ENCODE measurements at places on chromosomes 1 and 21.

- no peak for DNase-seq
Measured at GRCh38 chr1:179889589-179889988, 7.5 kb downstream of the TOR1AIP1 start.

- DNase-seq: no peak
Measured at GRCh38 chr1:90719330-90720144, 2.4 kb upstream of the BARHL2 start.

DNA sequence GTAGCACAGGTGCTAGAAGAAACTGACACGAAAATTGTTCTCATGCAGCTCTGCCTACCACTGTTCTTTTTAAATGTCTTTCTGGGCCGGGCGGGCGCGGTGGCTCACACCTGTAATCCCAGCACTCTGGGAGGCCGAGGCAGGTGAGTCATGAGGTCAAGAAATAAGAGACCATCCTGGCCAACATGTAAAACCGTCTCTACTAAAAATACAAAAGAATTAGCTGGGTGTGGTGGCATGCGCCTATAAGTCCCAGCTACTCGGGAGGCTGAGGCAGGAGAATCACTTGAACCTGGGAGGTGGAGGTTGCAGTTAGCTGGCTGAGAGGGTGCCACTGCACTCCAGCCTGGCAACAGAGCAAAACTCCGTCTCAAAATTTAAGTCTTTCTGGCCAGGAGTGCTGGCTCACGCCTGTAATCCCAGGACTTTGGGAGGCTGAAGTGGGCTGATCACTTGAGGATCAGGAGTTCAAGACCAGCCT lies 947 bp upstream of the RIT1 start:
- no peak for DNase-seq

- DNase-seq: no peak
Measured at GRCh38 chr21:38803075-38803660, 2.6 kb upstream of the ETS2 start.

- DNase-seq: no peak
Measured at GRCh38 chr1:175390522-175391254, 198.1 kb upstream of the KIAA0040 start.

- DNase-seq: no peak
Measured at GRCh38 chr1:25245809-25246599, 1.2 kb downstream of the RSRP1 start.

GRCh38 chr1:240344918-240345317 lies 253.2 kb downstream of the FMN2 start:
- no peak for DNase-seq

- no peak for DNase-seq
Measured at GRCh38 chr1:86471291-86471690, 2.6 kb downstream of the CLCA1 start.

- DNase-seq: no peak
Measured at GRCh38 chr1:94901841-94902240, 25.1 kb downstream of the CNN3 start.

- no peak for DNase-seq
Measured at GRCh38 chr1:97007840-97008604, 286.4 kb downstream of the PTBP2 start.

DNA sequence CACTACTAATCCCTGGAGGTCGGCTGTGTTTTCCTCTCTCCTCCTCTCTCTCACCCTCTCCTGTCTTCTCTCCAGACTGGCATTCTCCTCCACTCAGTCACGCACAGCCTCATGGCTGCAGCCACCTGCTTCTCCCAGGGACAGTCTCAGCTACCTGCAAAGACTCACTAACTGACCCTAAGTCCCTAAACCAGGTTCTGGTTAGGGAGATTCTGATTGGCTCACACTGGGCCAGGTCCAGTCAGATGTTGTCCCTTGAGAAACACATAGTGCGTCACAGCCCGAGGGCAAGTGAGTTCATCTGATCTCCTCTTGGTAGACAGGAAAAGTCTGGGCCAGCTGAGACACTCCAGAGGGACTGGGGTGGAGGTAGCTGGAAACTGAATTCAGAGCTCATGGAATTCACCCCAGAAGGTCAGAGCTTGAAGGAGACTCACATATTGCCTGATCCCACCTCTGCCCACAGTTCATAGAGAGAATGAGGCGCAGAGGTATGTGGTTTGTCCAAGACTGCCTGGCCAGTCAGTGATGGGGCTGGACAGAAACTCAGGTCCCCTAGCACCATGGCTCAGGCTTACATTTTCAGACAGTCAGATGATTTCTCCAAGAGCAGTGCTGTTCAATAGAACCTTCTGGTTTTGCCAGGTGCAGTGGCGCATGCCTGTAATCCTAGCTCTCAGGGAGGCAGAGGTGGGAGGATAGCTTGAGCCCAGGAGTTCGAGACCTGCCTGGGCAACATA lies 40.4 kb upstream of the RPL11 start:
- no peak for DNase-seq

GRCh38 chr1:219130366-219130935 lies 43.2 kb upstream of the LYPLAL1 start:
- DNase-seq: no peak

- DNase-seq: no peak
Measured at GRCh38 chr1:52602856-52603600, 857 bp downstream of the GPX7 start.

DNA sequence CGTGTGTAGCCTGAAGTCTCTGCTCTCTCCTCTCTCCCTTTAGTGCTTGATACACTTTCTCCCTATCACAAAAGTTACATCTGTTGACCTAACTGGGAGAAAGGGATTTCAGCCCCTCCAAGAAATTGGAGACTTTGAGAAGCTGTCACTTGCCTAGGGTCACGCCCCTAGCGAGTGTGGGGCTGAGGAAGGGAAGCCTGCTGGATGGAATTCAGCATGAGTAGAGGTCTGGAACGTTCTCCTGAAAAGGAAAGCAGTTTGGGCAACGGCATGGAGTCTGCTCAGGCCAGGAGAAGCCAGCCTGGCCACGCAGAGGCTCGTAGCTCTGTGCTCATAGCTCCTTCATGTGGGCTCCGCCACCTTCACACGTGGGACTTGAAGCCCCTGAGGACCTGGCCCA lies 22.4 kb downstream of the COL16A1 start:
- no peak for DNase-seq

DNA sequence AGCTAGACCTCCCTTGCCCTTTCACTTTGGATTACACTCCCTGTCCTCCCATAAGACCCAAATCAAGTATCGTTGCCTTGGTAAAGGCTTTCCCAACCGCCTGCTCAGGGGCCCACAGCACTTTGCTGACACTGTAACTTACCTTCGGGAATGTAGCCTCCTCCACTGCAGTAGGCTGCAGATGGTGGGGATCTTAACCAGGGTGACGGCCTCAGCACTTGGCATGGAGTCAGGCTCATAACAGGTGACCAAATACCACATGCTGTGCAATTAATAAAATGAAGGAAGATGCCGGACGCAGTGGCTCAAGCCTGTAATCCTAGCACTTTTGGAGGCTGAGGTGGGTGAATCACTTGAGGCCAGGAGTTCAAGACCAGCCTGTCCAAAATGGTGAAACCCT lies 88.7 kb upstream of the IRF2BP2 start:
- no peak for DNase-seq

DNA sequence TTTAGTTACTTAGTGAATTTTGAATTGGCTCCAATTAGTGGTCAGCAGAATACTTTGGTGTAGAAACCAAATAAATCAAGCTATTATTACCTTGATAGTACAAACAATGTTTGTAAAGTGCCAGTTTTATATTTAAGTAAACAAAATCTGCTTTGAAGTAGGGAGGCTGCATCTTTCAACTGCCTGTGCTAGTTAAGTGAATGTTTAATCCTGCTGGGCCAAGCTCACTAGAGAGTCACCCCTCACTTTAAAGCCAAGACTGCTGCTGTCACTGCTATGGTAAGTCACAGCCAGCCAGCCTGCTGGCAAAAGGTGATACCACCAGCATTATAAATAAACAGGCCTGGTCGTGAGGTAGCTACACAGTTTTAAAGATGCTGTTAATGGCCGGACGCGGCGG lies 10.3 kb upstream of the CFAP126 start:
- DNase-seq: no peak

GRCh38 chr1:74407902-74408301 lies 104.5 kb downstream of the LRRC53 start:
- DNase-seq: no peak

- DNase-seq: no peak
Measured at GRCh38 chr1:59605761-59606160, 209.0 kb upstream of the HOOK1 start.

GRCh38 chr1:205631768-205632668 lies at the start of gene ELK4:
TSS of gene ELK4 (minus strand) at chr1:205632011. CDS start at chr1:205623882, 8,129 bp downstream.
- peak; percentile 88 for DNase-seq

DNA sequence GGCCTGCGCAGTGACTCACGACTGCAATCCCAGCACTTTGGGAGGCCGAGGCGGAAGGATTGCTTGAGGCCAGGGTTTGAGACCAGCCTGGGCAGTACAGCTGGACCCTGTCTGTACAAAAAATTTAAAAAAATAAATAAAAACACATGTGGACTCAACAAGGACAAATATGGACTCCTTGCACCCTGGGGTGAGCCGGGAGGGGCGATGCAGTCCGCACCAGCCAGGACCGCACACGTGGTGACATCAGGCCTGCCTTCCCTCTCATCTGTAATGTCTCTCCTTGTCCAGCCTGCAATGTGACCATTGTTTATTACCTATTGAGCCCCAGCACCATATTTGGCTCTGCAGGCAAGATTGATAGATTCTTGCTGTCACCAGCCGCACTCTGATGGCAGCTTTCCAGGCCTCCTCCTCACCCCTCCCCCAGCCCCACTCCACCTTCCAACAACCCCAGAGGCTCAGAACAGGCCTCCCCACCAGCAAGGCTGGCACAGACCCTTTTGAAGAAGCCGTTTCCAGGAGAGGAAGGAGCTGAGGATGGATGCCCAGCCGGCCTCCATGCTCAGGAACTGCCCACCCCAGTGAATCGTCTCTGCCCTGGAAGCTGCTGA lies 55.2 kb downstream of the IRF2BP2 start:
- no peak for DNase-seq

DNA sequence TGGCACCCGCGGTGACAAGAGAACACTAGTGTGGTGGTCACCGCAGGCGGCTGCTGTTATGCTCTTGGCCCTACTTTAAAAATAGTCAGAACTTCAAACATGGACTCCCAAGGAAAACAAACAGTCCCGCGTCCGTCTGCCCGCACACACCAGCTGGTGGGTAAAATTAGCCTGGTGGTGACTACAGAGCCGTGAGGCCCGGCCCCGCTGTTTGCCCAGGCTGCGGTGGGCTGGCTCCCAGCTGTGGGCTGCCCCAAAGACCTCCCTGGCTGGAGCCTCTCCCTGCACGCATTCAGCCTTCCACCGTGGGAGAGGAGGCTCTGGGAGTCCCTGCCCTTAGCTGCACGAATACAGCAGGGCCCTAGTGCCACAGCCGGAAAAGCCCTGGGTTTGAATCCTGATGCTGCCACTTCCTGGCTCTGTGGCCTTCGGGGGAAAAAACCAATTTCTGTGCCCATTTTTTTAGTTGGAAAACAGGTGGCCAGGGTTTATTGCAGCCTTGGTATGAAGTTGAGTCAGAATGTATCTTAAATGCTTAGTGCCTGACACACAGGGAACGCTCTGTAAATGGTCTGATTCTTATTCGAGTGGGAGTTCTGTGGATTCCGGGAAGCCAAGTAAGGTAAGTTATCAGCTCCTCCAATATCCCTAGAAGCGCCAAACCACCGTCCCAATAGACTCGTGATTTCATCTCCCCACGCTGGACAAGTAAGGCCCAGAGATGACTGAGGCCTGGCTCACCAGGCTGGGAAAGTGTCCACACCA lies 58.2 kb downstream of the ALPL start:
- no peak for DNase-seq

GRCh38 chr21:46425041-46425440 lies 33.6 kb upstream of the DIP2A start:
- no peak for DNase-seq

GRCh38 chr1:227905573-227906487 lies 41.9 kb downstream of the WNT9A start:
- no peak for DNase-seq

- DNase-seq: no peak
Measured at GRCh38 chr1:90504509-90504908, 212.6 kb downstream of the BARHL2 start.

- DNase-seq: no peak
Measured at GRCh38 chr21:27515676-27516075, 548.8 kb upstream of the ADAMTS5 start.

DNA sequence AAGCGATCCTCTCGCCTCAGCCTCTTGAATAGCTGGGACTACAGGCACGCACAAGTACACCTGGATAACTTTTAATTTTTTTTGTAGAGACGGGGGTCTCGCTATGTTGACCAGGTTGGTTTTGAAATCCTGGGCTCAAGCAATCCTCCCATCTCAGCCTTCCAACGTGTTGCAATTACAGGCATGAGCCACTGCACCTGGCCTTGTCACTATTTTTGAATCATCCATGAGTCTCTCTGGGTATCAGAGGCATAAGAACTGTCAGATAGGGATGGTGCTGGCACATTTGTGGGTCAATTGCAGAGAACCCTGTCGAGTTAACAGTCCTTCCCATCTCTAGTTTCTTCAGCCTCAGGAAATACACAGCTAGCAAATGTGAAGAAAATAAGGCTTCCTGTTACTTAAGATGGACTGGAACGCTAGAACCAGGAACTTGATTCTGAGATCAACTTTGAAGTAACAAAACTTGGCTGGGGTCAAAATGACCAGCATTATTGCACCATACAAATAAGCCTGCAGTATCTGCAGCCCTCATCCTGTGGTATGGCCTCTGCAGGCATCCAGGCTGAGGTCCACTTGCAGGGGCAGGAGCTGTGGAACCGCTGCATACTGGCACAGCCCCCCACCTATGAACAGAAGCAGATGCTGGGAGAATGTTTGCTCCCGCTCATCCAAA lies 124.3 kb upstream of the GADD45A start:
- DNase-seq: no peak

DNA sequence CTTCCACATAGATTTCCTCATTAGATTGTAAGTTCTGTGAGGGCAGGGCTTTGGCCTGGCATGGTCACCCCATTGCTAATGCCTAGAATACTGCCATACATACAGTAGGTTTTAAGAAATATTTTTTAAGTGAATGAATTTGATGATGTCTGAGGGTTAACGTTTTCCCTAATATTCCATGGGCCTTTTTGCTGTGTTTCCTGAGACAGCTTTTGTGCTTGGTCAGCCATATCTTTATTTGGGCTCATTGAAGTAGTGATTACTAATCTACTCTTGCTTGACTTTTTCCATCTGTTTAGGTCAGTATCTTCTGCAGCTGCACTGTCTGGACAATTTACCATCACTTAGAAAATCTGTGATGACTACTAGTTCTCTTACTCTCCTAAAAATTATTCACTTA lies 3.5 kb downstream of the CDC42 start:
- DNase-seq: no peak
